ENCODE measurements at places on chromosomes 1 and 21.

GRCh38 chr1:150106341-150106740 is 38.8 kb downstream of the VPS45 start:
- DNase-seq, result no peak

DNA sequence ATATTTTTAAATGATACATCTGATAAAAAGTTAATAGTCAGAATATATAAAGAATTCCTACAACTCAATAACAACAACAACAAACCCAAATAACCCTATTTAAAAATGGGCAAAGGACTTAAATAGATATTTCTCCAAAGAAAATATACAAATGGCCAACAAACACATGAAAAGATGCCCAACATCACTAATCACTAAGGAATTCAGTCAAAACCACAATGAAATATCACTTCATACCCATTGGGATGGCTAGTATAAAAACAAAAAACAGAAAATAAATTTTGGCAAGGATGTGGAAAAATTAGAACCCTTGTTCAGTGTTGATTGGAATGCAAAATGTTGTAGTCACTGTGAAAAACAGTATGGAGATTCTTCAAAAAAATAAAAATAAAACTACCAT is 184.8 kb upstream of the RAB4A start:
- no peak for DNase-seq

- DNase-seq, result no peak
Observed at GRCh38 chr1:154348429-154349076, 23.2 kb downstream of the ATP8B2 start.

- DNase-seq, result no peak
Observed at GRCh38 chr1:213397638-213398037, 346.6 kb downstream of the RPS6KC1 start.

DNA sequence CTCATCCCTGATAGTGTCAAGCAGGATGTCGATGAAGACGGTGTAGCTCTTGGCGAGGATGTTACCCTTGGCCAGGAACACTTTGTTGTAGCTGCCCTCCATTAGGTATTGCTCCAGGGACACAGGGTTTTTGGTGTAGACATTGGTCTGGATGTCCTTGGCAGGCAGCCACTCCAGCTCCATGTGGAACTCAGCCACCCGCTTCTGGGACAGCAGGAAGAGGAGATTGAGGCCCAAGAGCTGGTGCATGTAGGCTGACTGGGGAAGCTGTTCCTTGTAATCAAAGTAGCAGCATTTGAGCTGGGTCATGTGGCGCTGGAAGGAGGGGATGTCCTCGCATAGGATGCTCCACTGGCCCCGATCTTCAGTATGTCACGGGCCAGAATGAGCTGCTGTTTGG is 9.5 kb downstream of the IL6R start:
- DNase-seq, result no peak

GRCh38 chr1:147738739-147739476 is 21.5 kb downstream of the GJA5 start:
- no peak for DNase-seq

DNA sequence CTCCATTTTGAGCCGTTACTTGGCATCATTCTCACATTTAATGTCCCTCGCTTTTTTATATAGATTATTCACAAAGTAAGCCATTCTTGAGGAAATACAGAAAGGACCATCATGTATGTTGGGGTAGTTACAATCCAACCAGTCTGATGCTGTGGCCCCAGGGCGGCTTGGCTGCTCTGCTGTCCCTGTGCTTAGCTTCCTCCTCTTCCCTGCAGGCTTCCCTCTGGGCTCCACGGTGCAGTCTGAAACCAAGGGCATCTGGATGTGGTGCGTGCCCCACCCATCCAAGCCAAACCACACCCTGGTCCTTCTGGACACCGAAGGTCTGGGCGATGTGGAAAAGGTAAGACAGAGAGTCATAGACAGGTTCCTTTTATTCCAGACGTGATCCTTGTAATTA is 5.5 kb downstream of the GBP6 start:
- no peak for DNase-seq

GRCh38 chr1:39568208-39568607 is 8.4 kb downstream of the PABPC4 start:
- no peak for DNase-seq

DNA sequence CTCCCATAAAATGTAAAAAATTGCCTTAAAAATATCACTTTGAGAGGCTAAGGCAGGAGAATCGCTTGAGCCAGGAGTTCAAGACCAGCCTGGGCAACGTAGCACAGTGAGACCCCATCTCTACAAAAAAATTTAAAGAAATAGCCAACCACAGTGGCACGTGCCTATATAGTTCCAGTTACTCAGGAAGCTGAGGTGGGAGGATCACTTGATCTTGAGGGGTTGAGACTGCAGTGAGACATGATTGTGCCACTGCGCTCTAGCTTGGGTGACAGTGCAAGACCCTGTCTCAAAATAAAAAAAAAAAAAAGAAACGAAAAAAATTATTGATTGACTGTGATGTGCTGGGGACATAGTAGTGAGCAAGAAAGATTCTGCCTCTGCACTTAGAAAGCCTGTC is 38.4 kb downstream of the PKN2 start:
- DNase-seq, result no peak

DNA sequence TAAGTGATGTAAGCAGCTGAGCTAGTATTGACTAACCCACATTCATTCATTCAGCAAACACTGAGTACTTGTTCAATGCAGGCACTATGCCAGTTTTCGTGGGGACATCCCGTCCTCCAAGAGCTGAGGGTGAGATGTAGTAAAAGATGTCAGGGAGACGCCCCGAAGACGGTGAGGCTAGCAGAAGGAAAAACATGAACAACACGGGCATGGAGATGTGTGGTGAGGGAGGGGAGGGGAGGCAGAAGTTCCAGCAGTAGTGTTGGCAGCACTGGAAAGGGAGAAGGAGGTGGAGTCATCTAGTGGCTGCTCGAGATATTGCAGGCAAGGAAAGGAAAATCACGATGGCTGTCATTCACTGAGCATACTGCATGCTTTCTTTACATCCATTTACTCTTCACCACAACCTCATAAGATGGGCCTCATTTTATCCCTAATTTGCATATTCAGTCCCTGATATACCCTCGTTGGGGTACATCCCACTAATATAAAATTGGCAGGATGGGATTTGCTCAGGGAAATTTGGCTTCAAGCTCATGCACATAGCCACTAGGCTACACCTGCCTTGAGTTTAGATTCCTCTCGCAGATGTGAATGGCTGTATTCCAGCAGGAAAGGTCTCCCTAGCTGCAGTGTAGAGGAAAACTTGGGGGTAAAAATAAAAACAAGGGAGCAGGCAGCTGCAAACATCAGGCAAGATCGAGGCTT is 14.5 kb downstream of the PDZK1IP1 start:
- no peak for DNase-seq

- DNase-seq, result no peak
Observed at GRCh38 chr1:13543451-13544220, 29.8 kb upstream of the LRRC38 start.

GRCh38 chr1:245859493-245860114 is 647.5 kb downstream of the SMYD3 start:
- no peak for DNase-seq

DNA sequence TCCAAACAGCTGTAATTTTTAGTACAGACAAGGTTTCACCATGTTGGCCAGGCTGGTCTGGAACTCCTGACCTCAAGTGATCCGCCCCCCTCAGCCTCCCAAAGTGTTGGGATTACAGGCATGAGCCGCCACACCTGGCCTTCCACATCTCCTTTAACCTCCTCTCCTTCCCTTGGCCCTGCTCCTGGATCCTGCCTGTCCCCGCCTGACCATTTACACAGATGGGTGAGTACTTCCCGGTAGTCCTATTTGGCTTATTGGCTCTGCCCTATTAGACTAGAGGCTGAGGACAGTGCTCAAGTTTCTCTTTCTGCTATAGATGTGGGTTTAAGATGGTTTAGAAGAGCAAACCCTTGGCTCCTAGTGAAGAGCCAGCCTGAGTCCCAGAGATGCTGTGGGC is 7.1 kb downstream of the PTPN7 start:
- no peak for DNase-seq

DNA sequence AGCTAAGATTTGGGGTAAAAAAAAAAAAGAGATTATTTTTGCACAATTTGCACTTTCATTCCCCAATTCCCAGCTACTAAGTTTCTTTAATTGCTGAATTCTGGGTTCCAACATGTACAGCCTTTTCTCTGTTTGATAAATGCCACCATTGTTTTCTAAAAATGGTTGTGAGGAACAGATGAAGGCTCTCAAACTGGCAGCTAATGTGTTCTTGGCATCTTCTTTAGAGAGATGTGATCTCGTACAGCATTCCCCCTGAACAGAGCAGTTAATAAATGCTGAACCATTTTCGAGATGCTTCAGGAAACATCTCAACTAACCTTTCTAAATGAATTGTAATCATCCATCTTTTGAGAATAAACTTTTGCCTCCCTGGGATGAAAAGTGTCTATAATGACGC is 107.9 kb upstream of the DYNLT5 start:
- no peak for DNase-seq

GRCh38 chr21:46023555-46023954 is 42.0 kb downstream of the COL6A1 start:
- DNase-seq, result no peak

- no peak for DNase-seq
Observed at GRCh38 chr1:236689713-236690569, 3.6 kb downstream of the ACTN2 start.

DNA sequence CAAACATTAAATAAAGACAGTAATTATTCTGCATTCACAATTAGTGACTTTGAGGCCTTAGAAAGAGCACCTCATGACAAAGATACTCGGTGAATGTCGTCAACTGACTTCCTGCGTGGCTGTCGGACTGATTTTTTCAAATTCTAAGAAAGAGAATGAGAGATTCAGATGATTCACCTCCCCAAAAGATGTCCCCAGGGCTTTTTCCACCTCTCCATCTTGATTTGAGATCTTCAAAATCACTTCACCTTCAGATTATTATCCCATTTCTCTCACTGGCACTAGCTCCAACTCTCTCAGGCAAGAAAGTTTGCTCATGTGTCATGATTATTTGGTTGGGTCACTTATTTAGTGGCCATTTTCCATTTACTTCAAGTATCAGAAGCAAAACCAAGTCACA is 5.0 kb upstream of the EDEM3 start:
- no peak for DNase-seq

DNA sequence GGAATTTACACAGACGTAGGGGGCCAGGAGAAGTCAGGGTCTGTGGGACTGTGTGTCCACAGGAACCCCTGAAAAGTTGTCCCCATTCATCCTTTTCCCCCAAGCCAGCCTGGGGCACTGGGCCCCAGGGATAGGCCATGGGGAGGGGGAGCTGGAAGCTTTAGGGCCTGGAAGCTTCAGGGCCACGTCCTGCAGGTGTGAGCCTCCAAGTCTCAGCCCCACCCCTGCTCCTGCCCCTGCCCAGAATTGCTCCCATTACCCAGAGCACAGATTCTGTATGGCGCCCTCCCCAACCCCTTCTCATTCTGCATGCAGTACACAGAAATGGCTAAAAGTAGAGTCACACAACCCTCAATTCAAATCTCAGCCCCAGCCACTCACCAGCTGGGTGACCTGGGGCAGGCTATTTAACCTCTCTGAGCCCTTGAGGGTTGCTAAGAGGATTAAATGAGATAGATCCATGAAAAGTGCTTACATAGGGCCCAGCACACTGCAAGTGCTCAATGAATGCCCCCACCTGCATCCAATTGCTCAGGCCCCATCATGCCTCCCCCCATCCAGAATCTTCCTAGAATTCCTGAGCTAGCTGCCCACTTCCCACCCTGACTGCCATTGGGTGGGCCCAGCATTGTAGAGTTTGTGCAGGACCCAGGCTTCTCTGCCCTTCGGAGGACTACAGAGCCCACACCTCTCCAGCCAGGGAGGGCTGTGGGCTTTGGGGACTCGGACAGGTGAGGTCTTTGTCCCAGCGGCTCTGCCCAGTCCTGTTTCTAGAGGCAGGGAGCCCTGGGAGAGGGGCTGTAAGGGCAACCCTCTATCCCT is 6.5 kb downstream of the RAP1GAP start:
- DNase-seq, result no peak

All from AG04449 (cell line).